ENCODE measurements at places on chromosomes 11 and 22. TPM values are rescaled to one million over a fixed set of nuclear protein-coding genes. Genes with fewer than 3 reads are reported as not detected.

CELF1 gene
- total RNA-seq, result 43.2 TPM

FOSL1 gene
- 5.3 TPM for total RNA-seq

MAJIN gene
- total RNA-seq, result not detected

POU2AF3 gene
- not detected for total RNA-seq

DNAJB13 gene
- total RNA-seq, result 0.15 TPM

ANKK1 gene
- total RNA-seq, result 0.12 TPM

KCTD14 gene
- total RNA-seq, result 1.1 TPM

LMO2 gene
- 2.1 TPM for total RNA-seq

FAM180B gene
- 0.94 TPM for total RNA-seq

CCDC116 gene
- 0.08 TPM for total RNA-seq

RFPL1 gene
- total RNA-seq, result not detected

C11orf65 gene
- 0.35 TPM for total RNA-seq

ISX gene
- total RNA-seq, result not detected

GPHA2 gene
- total RNA-seq, result not detected

ZFP91 gene
- total RNA-seq, result 29.0 TPM

GGT5 gene
- total RNA-seq, result 5.1 TPM

IL18 gene
- 0.08 TPM for total RNA-seq

TCN2 gene
- total RNA-seq, result 4.6 TPM

SPINDOC gene
- total RNA-seq, result 6.7 TPM

ALDH3B2 gene
- not detected for total RNA-seq

HEPACAM gene
- total RNA-seq, result not detected

CYB5R2 gene
- total RNA-seq, result 1.8 TPM

FGF3 gene
- not detected for total RNA-seq

CSNK1E gene
- total RNA-seq, result 122 TPM

MRGPRX4 gene
- total RNA-seq, result not detected

ZNF280A gene
- total RNA-seq, result not detected

MTA2 gene
- total RNA-seq, result 124 TPM

NAP1L4 gene
- 81.2 TPM for total RNA-seq

RAG2 gene
- total RNA-seq, result not detected

GNAZ gene
- total RNA-seq, result 1.3 TPM

CARD18 gene
- not detected for total RNA-seq

C11orf91 gene
- not detected for total RNA-seq

AQP11 gene
- total RNA-seq, result 0.45 TPM

DDTL gene
- total RNA-seq, result 11.0 TPM

CNIH2 gene
- not detected for total RNA-seq

C1QTNF4 gene
- 0.08 TPM for total RNA-seq

CENPM gene
- total RNA-seq, result 9.2 TPM

RFPL3 gene
- not detected for total RNA-seq

ASRGL1 gene
- total RNA-seq, result 1.1 TPM

IRAG1 gene
- 3.6 TPM for total RNA-seq

RASL10A gene
- total RNA-seq, result under 0.01 TPM

CWF19L2 gene
- 9.5 TPM for total RNA-seq

OR4D5 gene
- total RNA-seq, result not detected

WNT7B gene
- not detected for total RNA-seq

DRD4 gene
- not detected for total RNA-seq

LRRC74B gene
- total RNA-seq, result not detected

SLC35E4 gene
- total RNA-seq, result 5.7 TPM

PAX6 gene
- not detected for total RNA-seq

BCO2 gene
- total RNA-seq, result 1.3 TPM

MMP8 gene
- not detected for total RNA-seq

H19 gene
- total RNA-seq, result 2.3 TPM

Measured in smooth muscle cell of the coronary artery (primary cell).